NCI-H2171 treated with DMSO at 0.1 percent for 48 hours (cell line): ENCODE measurements at places on chromosomes 3 and 15.
A peak's percentile ranks its signal among the peaks of the same experiment; 100 is the strongest.

DNA sequence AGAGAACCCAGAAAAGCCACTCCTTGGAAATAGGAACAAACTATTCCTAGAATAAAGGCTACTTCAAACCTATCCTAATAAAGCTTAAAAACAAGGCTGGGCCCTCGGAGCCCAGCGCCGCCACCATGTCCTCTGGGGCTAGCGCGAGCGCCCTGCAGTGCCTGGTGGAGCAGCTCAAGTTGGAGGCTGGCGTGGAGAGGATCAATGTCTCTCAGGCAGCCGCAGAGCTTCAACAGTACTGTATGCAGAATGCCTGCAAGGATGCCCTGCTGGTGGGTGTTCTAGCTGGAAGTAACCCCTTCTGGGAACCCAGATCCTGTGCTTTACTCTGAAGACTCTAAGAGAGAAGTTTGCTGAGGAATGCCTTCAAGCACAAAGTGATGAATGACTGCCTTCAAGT, 63.2 kb downstream of the ADAM10 start:
- DNase-seq = no peak

DNA sequence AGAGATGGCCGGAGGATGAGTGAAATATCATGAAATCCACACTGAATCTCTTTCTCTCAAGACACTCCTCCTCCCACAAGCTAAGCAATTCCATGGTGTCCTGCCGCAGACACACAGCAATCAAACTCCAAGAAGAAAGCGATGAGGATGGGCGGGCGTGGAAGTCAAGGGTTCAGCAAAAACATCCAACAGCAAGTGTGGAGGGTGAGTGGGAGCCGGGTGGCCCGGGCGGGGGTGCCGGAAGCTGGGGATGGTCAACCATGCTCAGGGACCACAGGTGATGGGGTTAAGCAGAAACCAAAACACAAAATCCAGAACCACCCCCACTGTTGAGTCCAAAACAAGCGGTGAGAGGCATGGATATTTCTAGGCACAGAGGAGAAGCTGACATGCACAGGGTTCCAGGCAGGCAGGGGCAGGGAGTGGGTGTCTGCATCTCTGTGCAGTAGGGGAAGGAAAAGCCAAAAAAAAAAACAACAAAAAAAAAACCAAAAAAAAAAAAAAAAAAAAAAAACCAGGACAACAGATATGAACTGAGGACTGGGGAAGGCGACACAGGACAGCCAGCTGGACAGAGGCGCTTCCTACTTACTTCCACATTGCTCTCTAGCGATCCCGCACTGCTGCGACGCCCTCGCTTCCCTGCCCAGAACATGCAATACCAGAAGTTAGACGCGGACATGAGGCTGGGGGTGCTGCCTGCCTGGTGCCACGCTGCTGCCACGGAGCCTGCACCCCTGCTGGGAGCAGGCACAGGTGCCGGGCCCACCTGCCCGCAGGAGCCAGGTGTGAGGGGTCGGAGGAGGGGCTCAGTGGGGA, 61.0 kb upstream of the RPL32 start:
- peak; percentile 32 for DNase-seq

GRCh38 chr3:10344147-10344943, 23.4 kb upstream of the SEC13 start:
- peak; percentile 30 for DNase-seq

DNA sequence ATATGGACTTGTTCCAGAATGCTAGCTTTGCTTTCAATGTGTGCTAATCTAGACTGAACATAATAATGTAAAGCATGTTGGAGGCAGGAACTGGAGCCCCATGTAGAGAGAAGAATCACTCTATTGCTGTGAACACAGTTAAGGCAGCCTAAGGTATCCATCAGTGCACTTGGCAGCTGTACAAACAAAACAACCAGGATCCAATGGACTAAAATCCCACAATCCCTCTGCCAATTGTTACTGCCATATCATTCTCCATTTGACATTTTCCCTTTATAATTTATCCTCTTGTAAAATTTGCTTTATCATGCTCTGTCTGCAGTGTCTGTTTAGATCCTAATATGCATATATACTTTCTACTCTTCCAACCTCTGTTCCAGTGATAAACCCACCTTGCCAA, 756.8 kb upstream of the LMCD1 start:
- no peak for DNase-seq

- no peak for DNase-seq
Measured at GRCh38 chr15:27339138-27339537, 368.2 kb downstream of the GABRG3 start.

DNA sequence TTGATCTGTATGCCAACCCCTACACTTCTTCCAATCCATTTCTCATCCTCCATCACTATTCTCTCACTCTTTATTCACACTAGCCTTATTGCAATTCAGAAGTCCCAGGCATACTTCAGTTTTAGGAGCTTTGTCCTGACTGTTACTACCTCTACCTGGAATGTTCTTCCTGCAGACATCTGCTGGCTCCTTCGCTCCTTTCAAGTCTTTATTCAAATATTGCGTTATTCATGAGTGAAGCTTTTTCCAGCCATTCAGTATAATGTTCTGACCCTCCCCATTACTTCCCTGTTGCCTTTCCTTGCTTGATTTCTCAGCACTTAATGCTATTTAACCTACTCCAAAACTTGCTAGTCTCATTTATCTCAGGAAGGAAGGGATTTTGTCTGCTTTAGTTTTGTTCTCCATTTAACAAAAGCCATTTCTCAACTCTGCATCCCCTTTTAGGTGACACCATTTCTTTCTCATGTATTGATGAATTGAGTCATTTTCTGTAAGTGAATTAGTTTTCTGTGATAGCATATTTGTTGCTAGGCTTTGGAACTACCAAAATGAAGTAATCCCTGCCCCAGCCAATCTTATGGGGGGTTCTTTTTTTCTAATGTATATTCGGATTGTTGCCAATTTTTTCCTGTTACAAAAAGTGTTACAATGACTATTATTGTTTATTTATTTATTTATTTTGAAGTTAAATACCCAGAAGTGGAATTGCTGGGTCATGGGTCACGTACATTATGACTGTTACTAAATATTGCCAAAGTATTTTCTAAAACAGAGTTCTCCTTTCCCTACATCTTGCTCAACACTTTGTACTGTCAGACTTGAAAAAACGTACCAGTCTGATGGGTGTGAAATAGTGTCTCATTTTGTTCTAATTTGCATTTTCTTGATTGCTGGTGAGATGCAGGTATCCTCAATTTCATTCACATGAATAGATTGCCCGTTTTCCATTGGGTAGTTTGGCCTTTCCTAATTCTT, 9.4 kb downstream of the ATP11B start:
- DNase-seq = no peak

DNA sequence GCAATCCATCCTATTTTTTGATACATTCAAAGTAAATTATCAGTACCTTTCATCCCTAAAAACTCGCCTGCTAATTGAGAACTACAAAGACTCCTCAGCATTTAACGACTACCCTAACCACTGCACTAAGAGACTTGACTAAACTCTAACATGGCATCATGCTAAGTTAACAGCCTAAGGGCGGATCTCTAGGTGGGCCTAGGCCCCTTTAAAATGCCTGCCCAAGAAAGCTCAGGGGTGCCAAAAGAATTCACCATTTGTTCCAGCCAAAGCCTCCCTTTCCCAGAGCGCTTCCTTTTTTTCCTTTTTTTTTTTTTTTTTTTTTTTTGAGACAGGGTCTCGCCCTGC, 568 bp upstream of the NEK4 start:
- no peak for DNase-seq

GRCh38 chr3:124260206-124260915, 268.4 kb upstream of the ROPN1 start:
- no peak for DNase-seq
